ENCODE measurements at places on chromosomes 6 and 20.

DNA sequence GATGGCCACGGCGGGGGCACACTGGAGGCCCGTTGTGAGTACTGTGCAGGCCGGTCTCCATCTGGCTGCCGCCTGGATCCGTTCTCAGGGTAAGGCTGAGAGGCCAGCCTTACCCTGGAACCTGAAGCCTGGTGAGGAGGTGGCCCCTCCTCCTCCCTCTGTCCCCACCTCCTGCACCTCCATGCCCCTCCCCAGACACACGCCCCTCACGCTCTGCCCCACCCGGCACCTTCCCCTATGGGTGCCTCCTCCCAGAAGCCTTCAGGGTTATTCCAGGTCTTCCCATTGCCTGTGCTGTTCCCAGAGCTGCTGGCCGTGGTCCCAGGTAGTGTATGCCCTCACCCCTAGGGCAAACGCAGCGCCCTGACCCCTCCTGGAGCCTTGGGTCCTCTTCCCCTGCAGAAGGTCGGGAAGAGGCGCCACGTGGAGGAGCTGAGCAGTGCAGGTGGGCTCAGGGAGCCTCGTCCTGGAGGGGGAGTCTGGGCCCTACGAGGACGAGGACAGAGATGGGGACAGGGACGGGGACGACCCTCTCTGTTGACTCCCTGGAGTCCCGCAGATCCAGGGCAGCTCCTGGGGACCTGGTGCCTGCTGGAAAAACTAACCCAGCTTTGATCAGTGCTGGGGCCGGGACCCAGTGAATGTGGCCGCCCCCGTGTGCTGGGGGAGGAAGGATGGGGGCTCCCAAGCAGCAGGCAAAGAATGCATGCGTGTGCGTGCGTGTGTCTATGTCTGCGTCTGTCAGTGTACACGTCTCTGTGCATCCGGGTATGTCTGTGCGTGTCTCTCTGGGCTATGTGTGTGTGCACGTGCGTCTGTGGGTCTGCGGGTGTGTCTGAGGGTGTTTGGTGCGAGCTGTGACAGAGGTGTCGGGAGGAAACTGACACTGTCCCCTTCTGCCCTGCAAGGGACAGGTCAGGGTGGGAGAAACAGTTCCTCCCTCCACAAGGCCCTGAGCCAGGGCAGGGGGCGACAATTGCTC, 8.2 kb upstream of the HRH3 start:
- no peak for DNase-seq

- no peak for DNase-seq
Measured at GRCh38 chr6:85419046-85419759, 30.7 kb upstream of the NT5E start.

DNA sequence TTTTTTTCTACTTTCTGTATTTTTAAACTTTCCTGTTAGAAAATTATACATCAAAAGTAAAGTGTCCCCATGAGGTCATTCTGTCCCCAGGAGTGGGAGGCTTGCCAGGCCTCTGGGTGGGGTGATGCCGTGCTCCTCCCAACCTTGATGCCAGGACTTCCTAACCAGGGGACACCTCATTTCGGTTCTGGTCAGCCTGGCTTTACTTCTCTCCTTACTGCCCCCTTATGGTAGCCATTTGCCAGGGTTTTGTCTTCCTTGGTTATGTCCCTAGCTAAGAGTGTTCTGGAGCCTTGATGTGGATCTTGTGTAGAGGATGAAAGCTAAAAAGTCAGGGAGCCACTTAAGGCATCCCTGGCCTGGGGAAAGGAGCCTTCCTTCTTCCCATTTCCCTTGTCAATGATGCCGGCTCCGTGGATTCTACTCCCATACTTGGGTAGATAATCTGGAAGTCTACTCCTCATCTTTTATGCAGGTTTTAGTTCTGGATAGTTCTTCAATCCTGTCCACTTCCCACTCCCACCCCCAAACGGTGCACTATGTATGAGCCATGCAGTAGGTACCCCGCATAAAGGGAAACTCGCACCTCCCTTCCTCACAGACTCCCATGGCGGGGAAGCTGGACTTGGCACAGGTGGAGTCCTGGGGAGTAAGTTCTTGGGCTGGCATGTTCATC, 164.1 kb upstream of the SALL4 start:
- peak; percentile 26 for DNase-seq

DNA sequence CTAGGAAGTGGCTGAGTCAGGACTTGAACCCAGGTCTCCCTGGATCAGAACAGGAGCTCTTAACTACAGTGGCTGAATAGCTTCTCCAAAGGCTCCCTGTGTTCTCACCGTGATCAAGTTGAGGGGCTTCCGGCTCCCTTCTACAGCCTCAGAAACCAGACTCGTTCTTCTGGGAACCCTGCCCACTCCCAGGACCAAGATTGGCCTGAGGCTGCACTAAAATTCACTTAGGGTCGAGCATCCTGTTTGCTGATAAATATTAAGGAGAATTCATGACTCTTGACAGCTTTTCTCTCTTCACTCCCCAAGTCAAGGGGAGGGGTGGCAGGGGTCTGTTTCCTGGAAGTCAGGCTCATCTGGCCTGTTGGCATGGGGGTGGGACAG, 44.6 kb upstream of the TTPAL start:
- DNase-seq = no peak

- no peak for DNase-seq
Measured at GRCh38 chr20:43034981-43035724, 154.6 kb downstream of the PTPRT start.

- DNase-seq = no peak
Measured at GRCh38 chr20:61524951-61525666, 273.0 kb downstream of the CDH4 start.

DNA sequence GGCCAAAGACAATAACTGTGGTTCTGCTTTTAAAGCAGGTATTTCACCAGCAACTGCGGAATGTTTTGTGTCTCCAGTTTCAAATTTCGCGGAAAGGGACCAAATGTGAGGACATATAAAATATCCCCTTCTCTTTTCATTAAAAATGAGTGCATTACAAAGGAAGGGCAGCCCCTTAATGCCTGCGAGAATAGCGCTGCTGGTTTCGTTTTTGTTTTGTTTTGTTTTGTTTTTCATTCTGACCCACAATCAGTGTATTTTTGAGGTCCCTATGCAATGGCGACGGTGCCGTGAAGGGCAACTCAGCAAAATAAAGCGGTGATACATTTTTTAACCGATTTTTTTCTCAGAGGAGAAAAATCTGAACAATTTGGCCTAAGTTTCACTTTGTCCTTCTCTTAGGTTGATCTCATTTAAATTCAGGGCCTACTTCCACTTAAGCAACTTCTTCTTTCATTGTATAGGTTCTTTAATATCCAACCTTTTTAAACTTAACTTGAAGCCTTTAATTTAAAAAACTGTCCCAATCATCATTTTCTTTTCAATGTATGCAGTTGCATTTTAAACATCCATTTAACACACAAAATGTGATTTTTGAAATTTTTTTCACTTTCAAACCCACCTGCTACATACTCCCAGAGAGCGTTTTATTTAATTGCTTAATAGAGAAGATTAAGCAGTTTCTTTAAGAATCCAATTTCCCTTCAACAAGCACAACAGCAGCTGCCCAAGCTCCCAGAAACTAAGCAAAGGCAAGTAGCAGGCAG, 2.9 kb upstream of the HIVEP2 start:
- DNase-seq = no peak

DNA sequence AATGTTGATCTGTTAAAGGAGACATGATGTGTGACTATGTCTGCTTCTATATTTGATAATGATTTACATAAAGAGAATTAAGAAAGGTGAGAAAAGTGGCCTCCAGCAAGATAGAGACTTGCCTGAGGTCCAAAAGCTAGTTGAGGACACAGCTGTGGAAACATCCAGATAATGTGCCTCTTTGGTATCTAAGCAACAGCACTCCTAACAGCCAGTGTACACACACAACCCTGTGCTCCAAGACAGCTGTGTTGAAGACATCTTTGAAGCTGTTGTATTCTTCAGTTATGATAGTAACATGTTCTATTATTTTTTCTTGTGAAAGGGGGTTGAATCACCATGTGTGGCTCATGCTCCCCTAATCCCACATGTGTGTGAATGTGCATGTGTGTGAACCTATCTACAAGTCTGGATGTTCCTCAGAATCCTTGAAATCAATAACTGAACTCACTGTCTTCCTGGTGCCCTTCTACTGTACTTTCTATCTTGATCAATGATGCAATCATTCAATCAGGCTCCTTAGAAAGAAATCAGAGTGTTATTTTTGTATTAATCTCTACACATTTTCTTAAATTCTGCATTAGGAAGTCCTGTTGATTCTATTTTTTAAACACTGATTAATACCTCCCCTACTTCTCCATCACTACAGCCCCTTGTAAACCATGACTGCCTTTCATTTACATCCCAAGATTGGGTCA, 116.7 kb upstream of the SSTR4 start:
- no peak for DNase-seq

GRCh38 chr6:125273965-125274364, 27.8 kb downstream of the HDDC2 start:
- no peak for DNase-seq

DNA sequence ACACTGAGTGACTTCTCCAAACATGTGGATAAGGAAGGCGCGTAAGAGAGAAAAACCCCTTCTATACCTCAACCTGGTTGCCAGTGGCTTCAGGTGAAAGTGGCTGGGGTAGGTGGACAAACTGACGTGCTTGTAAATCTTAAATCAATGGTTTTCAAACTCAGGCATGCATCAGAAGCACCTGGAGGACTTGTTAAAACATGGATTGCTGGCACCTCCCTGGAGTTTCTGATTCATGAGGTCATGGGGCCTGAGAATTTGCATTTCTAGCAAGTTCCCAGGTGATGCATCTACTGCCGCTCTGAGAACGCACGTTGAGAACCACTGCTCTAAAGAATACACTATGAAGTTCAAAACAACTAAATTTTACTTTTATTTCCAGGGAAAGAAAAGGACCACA, 31.9 kb upstream of the TAB2 start:
- DNase-seq = no peak

DNA sequence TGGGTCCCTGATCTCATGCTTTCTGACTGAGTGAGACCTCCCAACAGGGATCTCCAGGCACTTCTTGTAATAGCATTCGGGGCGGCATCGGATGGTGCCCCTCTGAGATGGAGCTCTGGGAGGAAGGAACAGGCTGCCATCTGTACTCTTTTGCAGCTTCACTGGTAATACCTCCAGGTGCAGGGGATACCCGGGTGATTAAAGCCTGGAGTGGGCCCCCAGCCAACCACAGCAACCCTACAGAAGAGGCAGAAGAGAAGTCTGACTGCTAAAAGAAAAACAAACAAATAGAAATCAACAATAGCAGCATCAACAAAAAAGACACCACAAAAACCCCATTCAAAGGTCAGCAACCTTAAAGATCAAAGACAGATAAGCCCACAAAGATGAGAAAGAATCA, 19.1 kb upstream of the PGK2 start:
- DNase-seq = no peak

DNA sequence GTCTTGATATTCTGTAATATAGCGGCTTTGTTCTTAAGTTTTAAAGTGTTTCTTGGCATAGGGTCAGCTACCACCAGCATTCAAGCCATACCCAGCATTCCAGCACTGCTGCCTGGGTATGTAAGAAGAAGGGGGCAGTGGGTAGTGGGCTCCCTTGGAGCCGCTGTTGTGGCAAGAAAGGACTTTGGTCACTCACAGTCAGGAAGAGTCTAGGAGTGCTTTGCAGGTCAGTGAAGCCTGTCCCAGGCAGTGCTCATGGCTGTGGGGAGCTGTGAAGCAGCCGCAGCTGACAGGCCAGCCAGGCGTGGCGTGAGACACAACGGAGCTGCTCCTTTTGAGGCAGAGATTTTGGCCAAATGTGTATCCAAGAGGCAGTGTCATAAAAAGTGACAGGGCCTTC, 512.0 kb downstream of the CDKAL1 start:
- DNase-seq = no peak

GRCh38 chr6:30360139-30360538, 15.2 kb downstream of the RPP21 start:
- no peak for DNase-seq

GRCh38 chr6:151015101-151015700, 149.7 kb downstream of the MTHFD1L start:
- no peak for DNase-seq

- no peak for DNase-seq
Measured at GRCh38 chr20:24895431-24895830, 53.6 kb upstream of the CST7 start.

DNA sequence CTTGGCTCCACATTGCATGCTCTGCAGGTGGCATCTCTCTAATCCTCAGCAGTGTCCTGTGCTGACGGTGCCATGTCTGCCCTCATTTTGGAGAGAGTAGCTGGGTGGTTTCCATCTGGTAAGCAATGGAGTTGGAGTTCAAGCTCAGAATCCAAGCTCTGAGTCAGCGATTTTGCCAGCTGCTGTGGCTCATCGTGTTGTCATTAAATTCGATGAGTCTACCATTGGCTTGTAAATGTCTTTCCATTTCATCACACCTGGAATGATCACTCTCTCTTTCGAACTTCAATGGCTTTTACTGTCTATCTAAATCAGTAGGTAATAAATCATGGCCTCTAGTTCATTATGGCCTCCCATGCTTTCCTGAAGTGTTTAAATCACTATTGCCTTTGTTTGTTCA, 378.5 kb upstream of the TSHZ2 start:
- no peak for DNase-seq

DNA sequence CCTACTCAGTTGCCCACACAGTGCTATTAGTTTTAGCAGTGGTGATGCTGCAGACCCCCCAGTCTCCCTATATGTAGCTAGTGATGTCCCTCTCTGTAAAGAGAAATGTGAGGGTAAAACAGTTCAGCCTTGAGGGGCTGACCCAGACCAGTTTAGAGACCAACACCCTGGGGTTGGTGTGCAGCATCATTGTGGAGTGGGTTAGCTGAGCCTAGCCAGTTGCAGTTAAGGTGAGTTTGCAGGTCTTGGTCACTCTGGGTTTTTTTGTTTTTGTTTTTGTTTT, 401 bp upstream of the B3GALT4 start:
- DNase-seq = no peak

DNA sequence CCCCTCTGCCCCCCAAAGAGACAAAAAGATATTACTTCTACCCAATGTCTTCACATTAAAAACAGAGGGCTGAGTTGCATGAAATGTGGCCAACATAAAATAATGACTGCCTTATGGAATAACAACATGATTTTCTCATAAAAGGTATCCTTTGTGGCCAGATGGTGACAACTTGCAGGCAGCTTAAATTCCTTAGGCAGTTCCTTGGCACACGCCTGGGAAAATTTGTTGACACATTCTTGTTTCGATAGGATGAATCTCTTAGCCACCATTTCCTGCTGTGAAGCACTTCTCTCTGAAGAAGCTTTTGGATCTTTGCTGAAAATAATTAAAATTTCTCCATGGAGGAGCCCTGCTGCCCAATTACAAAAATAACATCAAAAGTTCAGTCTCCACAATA, 109.0 kb upstream of the COL21A1 start:
- DNase-seq = no peak

DNA sequence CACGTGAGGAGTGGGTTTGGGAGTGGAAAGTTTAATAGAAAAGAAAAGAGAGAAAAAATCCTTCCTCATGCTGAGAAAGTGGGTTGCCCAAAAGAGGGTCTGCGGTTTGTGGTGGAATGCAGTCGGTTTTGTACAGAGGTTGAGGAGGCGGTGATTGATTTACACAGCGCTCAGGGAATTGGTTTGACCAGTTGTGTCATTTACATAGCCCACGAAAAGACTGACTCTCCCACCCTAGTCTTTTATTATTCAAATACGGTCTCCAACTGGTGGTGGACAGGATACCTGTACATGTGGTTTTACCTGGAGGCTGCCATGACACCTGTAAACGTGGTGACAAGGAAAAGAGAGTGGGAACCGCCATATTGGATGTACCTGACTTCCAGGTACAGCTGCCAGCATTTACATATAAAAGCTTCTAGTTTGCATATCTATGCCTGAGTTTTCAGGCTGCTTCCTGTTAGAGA, 42.1 kb downstream of the HLA-DPB1 start:
- DNase-seq = no peak
